ENCODE measurements at places on chromosomes 7 and 10.

GRCh38 chr7:116706668-116707126, 34.7 kb downstream of the MET start:
- no peak for DNase-seq

DNA sequence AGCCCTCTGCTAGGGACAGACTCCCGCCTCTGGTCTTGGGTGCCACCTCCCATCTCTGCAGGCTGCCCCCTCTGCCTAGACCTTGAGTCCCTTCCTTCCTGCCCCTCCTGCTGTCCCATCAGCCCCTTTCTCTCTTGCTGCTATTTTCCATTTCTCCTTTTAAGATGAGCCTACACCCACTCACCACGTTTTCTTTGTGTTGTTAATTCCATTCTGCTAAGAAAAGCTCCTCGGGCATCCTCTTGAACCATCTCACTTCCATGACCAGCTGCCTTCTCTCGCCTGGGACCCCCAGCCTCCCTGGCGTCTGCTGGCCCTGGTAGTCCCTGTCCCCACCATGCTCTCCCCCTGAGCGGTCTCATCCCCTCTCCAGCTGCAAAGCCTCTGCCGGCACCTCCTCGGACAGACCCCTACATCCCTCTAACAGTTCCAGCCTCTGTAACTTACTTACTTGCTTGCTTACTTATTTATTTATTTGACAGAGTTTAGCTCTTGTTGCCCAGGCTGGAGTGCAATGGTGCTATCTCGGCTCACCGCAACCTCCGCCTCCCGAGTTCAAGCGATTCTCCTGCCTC, 95.8 kb upstream of the SH2B2 start:
- DNase-seq, result no peak

DNA sequence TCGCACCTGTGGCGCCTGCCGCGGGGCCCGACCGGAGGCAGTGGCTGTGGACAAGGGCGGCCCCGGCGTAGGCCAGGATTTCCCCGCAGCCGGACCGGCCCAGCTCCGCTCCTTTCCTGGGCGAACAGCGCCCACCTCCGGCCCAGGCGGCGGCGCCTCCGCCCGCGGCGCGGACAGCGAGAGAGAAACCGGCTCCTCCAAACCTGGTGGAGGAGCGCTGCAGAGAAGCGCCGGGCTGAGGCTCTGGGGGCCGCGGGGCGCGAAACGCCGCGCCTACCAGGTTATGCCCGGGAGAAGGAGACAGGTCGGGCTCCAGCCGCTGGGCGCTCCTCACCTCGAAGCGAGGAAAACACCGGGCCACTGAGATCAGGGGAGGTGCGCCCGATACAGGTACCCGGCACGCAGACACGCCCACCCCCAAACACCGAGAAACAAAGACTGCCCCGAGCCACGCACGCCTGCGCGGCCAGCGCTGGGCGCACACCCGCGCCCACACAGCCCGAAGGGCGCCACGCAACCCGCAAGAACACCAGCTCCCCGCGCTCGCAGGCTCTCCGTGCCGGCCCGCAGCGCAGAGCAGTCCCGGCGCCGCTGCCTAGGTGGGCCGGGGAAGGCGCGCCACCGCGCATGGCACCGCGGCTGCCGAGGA, 3.3 kb downstream of the GRID1 start:
- DNase-seq, result no peak

DNA sequence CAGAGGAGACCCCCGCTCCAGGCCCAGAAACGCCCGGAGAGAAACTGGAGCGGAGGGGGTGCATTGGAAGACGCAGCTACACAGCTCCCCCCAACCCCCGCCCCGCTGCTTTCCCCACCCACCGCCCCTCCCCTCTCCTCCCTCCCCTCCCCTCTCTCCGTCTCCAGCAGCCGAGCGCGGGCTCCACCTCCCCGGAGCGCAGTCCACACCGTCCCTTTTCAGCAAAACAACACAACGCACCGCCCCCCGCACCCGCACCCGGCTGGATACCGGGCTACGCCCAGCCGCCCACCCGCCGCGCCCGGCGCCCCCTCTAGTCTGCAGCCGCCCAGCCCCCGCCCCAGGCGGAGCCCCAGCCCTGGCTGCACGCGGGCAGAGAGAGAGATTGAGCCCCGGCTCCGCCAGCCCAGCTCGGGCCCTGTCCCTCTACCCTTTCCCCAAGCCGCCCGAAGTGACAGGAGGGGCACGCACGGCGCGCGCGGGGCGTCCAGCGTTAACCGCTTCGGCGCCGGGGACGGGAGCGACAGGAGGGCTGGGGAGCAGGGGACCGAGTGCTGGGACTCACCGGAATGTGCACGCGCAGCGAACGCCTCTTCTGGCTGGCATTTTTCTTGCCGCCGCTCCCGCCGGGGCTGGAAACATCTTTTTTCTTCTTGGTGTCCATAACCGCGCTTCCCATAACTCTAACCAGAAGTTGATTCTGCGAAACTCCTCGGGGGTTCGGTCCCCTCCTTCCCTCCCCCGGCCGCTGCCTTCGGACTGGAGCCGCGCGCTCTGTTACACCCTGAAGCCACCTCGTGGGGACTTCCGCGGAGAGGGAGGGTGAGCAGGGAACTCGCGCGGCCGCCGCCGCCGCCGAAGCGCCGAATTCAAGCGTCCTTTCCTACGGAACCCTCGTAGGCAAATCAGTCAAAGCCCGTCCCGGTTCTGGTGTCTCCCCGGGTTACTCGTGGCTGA, 695 bp downstream of the PRKAG2 start:
- peak; percentile 57 for DNase-seq

- DNase-seq, result no peak
Measured at GRCh38 chr10:95813054-95813685, 57.2 kb downstream of the ENTPD1 start.

DNA sequence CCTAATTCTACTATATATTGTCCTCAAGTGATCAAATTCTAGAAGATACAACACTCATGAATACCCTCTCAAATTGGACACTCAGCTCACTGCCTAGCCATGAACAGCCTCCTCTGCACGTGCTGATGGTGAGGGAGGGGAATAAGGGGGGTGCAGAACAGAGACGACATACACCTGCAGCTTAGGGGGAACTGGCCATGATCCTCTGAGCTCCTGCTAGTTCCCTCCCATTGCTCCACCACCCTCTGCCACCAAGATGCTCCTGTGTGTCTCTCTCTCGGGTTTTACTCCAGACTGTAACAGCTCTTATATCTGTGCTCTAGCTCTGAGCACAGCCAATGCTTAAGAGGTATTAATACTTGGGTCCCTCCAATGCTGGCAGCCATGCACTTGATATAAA, 70.7 kb downstream of the VOPP1 start:
- DNase-seq, result no peak

GRCh38 chr7:155611808-155612447, 32.5 kb upstream of the RBM33 start:
- no peak for DNase-seq

Measured in activated CD4-positive, alpha-beta T cell treated with anti-CD3 and anti-CD28 coated beads, Interleukin-10, Interleukin-2, amounts not matched to agents 100 ng/mL and 50 ng/mL, durations not matched to agents 16 hours and 8 hours (primary cell).